NCI-H446 treated with DMSO at 0.1 percent for 48 hours (cell line): ENCODE measurements at places on chromosomes 3 and 15.

- no peak for DNase-seq
Measured at GRCh38 chr15:80996247-80996646, 4.5 kb upstream of the TLNRD1 start.

- no peak for DNase-seq
Measured at GRCh38 chr3:138673641-138674530, 65.3 kb downstream of the FAIM start.

GRCh38 chr15:40569129-40569953, at the start of gene RPUSD2:
RPUSD2 (plus strand) TSS chr15:40569299; CDS start chr15:40569338, 39 bp downstream.
- DNase-seq: peak; percentile 69

- DNase-seq: no peak
Measured at GRCh38 chr3:169189486-169189885, 474.0 kb downstream of the MECOM start.

DNA sequence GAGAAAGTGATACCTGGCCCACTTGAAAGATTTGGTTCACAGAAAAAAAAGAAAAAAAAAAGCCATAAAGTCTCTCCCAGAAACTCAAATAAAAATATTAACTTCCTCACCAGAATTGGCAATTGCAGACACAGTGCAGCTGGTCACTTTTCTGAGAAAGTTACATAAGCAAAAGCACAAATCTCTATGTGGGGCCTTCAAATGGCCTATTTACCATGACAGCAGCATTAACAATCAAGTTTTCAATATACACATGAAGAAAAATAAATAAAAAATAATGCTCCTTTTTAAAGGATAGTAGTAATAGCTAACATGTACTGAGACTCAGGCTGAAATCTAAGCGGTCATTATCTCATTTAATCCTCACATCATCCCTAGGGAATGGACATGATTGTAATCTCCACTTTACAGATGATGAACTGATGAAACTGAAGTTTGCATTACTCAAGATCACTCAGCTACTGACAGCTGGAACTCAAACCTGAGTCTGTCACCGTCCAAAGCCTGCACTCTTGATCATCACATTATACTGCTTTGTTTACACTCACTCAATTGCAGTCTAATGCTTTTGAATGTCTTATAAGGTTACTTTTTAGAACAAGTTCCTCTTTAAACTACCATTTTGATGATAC, 3.3 kb downstream of the NPTN start:
- no peak for DNase-seq

DNA sequence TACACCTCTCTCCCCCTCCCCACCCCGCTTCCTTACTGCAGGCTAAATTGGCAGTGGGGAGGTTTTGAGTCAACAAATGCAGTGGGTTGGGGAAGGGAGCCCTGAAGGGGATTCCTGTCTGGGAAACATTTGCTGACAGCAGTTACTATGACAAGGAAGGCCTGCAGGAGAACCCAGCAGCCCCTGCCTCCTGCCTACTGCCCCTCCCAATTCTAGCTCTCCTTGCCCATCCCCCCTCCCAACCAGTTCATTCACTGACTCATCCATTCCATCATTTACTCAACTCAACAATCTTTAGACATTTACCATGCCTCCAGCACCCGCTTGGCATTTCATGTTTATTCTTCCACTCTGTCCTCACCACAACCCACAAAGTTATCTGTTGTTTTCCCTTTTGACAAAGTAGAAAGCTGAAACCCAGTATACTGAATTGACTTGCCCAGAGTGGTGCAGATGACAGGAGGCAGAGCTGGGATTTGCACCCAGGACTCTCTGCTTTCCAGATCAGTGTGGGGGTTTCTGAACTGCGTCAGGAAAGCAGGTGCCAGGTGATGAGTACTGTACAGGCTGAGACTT, 75.0 kb downstream of the MAGEF1 start:
- no peak for DNase-seq

- DNase-seq: no peak
Measured at GRCh38 chr15:63019511-63020109, 22.9 kb upstream of the TPM1 start.

GRCh38 chr3:17478673-17479072, 263.8 kb downstream of the TBC1D5 start:
- no peak for DNase-seq

GRCh38 chr15:77836121-77836692, 203.5 kb upstream of the LINGO1 start:
- DNase-seq: no peak

- DNase-seq: peak; percentile 30
Measured at GRCh38 chr3:158106766-158107471, 699 bp upstream of the SHOX2 start.

GRCh38 chr3:159839561-159840379, 148.9 kb upstream of the IL12A start:
- peak; percentile 93 for DNase-seq

DNA sequence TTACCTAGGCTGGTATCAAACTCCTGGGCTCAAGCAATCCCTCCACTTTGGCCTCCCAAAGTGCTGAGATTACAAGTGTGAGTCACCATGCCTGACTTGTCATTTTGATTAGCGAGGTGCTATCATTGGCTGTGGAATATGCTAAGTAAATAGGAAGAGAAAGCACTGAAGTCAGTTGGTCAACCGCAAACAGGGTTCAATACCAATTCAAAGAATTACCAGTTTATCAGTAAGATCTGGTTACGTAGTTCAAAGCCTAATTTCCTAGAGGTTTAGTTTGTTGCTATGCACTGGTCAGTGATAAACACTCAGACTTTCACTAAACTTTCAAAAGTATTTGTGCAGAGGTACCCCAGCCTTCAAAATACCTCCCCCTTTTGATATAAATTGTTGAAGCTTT, 29.5 kb downstream of the GLB1 start:
- DNase-seq: no peak

DNA sequence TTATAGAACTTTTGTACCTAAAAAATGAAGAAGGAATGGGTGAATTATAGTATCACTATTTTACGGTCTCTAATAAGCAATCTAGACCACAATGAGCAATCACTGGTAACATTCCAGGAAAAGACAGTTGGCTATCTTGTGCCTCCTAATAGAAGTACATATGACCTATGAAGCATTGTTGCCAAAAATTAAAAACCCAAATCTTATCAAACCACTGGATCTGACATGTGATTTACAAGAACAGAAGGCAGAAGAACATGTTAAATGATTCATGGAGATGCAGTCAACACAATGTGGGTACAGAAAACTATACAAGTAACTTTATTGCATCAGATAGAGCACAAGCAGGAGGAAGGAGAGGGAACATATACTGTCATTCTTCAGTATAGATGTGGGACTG, 14.5 kb upstream of the HYKK start:
- no peak for DNase-seq

DNA sequence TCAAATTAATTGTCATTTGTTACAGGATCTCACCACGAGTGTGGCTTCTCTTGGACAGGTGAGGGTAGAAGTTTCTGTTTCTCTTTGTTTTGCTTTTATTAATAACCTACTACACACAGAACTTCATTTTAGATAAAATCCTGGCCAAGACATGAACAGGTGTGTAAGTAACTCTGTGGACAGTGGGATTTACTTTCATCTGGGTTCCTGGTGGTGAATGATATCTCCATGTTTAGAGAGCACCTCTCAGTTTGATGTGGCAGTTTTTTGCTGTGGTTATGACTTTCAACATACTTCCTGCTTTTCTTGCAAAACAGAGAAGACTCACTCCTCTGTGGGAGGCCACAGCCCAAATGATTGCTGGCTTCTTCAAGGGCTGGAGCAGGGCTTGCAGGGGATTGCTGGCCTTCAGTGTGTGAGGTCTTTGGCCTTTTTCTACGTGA, 71.1 kb upstream of the XCR1 start:
- no peak for DNase-seq

GRCh38 chr3:43742920-43743319, 52.2 kb downstream of the ABHD5 start:
- no peak for DNase-seq

DNA sequence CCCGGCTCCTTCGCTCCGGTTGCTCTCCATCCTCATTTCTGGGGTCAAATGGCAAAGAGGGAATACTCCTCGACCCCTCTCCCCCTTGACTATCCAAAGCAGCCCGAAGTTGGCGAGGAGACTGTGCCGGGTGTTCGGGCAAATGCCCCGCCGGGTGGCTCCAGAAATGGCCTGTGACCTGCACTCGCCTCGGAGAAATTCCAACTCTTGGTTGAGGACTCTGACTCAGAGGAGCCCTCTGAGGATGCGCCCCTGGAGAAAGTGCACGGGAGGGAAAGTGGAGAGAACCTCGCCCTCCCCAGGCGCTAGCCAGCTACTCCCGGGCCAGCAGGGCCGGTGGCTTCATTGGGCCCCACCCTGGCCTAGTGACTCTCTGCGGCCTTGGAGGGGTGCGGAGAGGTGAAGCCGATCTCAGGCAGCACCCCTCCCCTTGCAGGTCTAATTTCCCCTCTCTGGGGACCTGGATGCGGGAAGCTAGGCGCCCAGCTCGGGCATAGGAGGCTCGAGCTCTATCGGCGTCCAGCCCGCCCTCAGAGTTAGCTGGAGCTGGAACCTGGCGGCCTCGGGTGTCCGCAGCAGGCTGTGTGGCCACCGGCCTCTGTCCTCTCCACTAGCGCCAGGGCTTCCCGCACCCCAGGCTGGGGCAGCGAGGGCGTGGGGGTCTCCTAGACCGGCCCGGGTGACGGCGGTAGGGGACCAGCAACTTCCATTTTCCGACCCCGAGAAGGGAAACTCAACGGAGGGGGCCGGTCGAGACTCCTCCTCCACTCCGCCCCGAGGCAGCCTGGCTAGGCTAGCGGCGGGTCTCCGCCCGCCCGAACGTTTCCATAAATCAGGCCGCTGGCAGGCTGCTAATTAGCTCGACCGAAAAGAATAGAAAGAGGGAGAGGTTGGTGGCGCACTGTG, 29.4 kb downstream of the NR2F2 start:
- no peak for DNase-seq
